ENCODE measurements at places on chromosomes 5 and 9.

DNA sequence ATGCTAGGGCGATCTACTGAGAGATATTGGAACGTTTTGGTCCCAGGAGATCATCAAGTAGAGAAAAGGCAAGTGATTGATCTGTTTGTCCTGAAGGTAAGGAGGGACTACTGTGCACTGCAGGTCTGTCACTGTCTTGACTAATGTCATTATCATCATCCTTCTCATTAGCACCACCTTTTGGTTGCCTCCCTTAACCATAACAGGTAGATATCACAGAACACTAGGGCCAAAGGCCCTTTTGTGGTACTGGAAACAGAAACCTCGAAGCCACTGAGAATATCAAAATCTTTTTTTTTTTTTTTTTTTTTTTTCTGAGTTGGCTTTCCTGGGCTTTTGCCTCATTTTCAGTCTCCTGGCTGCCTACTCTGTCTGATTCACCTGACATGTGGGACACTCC is 134.0 kb downstream of the KCTD16 start:
- DNase-seq = no peak

- no peak for DNase-seq
Measured at GRCh38 chr9:119788921-119789320, 419.7 kb upstream of the BRINP1 start.

DNA sequence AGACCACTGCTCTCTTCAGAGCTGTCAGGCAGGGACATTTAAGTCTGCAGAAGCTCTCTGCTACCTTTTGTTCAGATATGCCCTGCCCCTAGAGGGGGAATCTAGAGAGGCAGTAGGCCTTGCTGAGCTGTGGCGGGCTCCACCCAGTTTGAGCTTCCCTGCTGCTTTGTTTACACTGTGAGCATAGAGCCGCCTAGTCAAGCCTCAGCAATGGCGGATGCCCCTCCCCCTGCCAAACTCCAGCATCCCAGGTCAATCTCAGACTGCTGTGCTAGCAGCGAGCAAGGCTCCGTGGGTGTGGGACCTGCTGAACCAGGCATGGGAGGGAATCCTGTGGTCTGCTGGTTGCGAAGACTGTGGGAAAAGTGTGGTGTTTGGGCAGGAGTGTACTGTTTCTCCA is 59.9 kb downstream of the CAVIN4 start:
- no peak for DNase-seq

DNA sequence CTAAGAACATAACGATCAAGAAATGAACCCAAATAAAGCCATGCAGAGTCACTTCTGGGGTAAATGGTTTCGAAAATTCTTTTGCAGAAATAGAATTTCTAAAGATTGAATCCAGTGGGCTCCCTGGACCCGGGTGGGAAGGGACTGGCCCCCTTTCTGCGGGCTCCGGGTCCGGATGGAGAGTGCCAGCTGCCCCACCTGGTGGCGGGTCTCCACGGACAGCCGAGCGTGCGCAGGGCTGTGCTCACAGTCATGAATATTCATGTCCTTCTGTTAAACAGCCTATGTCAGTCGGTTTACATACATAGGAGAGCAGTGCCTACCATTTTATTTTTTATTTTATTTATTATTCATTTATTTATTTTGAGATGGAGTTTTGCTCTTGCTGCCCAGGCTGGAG is 4.7 kb upstream of the PPP1R26 start:
- DNase-seq = no peak

DNA sequence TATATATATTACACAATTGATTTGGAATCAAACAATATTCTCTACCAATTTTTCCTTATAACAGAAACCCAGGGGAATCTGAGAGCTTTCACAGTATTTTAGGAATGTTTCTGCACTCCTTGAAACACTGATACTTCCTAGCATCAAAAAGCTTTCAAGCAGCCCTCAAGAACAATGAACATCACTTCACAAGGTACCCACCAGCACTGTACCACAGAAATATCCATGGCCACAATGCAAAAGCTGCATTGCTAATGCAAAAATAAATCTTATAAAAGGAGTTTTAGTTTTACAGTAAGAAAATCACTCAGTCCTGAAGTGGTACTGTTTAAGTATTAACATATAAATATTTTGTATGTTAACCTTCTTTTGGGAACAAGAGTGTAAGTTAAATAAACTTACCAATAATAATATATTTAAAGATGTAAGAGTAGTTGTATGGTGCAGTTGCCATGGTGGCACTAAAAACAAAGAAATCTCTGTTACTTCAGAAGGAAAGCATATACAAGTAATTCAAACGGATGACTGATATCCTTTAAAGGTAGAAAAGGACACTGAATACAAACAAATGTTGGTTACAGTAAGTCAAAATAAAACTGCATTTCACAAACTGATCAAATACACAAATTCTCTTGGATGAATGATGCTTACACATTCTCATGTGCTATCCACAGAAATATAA is 8.6 kb downstream of the RAB14 start:
- no peak for DNase-seq

DNA sequence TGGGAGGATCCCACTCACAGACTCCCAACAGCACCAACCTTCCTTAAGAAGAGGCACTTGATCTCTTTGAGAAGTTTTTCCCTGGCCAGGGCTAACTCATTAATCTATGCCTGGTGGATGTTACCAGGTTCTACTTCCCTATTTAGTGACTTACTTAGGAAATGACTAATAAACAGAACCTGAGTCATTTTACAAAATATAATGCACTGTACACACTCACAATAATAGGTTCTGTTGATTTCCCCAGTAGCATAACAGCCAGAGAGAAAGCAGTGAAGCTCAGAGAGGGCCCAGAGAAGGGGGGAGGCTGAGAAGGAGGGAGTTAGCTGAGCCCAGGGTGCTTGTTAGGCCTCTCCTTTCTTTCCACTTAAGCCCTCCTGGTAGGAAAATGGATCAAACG is 27.1 kb downstream of the FRMD3 start:
- DNase-seq = no peak

- DNase-seq = no peak
Measured at GRCh38 chr5:172410160-172410559, 44.2 kb downstream of the SH3PXD2B start.

GRCh38 chr5:100818340-100818739 is 84.7 kb downstream of the ST8SIA4 start:
- no peak for DNase-seq
